ENCODE measurements at places on chromosomes 2 and 18.
A peak's percentile ranks its signal among the peaks of the same experiment; 100 is the strongest.

DNA sequence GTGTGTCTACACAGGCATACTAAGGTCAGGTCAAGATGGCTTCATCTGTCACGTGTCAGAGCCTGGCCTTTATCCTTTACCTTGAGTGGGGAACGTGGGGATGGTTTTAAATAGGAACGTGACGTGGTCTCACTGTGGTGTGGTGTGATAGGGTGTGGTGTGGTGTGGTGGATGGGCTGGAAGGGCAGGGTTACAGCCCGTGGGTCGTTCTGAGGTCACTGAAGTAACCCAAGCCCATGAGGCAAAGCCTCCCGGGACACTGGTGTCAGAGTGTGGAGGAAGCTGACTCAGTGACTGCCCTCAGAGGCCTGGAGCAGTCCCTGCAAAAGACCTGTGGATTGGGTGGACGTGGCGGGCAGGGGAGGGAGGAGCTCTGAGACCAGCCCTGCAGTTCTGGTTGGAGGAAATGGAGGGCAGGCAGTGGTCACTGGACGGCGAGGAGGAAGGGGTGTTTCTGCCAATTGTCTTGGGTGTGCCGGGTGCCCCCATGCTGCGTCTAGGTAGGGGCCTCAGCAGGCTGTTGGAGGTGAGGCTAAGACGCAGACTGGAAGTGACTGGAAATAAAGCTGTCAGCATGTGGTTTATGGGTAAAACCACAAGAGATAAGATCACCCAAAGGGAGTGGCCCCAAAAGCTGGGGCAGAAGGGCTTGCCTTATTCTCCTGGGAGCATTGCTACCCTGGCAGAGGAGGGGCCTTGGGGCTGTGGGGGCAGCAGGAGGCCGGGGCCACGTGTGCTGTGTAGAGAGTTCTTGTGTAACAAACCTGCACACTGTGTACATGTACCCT lies 84.8 kb downstream of the SH3RF3 start:
- no peak for DNase-seq

- DNase-seq: no peak
These were observed 64.4 kb upstream of the RAPH1 start for GRCh38 chr2:203599509-203599908.

- DNase-seq: peak; percentile 90
These were observed 5.4 kb downstream of the SPR start for GRCh38 chr2:72892506-72893173.

DNA sequence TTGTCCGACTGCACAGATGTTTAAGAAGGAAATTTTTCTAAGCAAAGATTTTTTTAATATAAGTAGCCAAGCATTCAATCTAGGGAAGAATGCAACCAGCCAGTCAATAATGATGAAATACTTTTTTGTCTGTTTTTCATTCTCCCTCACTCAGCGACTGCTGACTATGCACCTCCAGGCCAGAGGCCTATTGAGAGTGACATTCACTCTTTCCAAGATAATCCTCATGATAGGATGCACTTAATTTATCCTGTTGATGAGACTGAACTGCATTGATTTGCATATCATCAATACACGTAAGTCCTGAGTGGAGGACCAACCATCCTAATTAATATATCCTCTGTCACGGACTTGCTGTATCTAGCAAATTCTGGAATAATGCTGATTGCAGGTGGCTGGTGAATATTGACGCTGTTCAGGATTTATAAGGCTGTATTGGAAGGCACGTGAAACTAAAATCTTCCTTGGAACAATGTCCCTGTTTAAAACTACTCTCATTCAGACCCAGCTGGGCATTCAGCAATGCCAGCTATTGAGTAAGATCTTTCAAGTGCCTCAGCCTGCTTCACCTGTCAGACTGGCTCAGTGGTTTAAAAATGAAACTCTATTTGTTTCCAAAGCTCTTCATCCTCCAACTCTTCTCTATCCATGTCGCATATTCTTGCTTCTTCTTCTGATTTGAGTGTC lies 142.2 kb downstream of the MAP2 start:
- DNase-seq: peak; percentile 47

DNA sequence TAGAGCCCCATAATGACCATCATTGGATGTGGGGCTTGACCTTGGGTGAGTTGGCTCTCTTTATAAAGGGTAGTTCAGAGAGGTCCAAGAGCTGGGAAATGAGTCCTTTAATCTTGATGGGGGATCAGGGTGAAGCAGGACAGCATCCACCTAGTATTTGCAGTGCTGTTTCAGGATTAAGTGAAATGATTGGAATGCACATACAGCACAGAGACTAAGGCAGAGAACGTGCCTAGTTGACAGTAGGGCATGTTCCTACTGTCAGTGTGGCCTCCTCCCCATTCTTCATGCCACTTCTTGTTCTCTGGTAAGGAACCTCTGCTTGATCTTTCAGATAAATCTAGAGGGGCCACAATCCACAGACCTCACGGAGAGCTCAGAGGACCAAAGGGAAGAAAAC lies 78.9 kb downstream of the TRIM43 start:
- no peak for DNase-seq

DNA sequence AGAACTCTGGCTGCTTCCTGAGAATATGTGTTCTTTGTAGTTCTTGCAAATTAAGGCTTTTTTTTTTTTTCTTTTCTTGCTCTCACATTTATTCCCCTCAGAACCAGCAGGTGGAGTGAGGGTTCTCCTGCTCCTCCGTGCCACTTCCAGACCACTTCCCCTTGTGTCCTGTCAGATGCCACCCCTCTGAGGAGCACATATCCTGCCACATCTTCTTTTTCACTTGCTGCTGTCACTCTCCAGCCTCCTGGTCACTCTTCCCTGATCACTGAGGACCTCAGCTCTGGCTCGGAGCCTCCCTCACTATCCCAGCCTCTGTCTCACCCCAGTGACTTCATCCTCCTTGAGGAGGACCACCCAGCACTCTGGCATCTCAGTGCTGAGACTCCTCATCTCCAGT lies 100.5 kb downstream of the TACR1 start:
- peak; percentile 73 for DNase-seq

DNA sequence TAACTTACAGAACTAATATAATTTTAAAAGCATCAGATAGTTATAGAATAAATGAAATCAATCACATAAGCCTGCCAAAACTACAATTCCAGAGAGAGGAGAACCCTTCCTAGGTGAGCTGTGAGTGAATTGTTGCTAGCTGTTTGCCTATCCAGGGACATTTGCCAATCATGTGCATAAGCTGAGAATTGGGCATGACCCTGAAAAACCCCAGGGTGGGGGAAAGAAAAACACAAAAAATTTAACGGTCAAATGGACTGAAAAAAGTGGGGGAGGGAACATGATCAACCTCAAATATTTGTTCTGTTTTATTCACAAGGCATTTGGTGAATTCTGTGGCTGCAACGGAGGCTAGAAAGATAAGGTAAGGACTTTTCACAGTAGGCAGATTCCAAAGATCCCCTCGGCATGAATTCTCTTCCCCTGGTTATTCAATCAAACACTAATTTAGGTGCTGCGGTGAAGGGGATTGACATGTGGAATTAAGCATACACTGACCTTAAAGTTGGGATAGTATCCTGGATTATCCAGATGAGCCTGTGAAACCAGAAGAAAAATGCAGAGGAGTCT lies 203.9 kb upstream of the RGPD4 start:
- DNase-seq: no peak

- DNase-seq: peak; percentile 94
These were observed 250.2 kb upstream of the MEX3C start for GRCh38 chr18:51447351-51448342.

Data from DMS53 (cell line).